ENCODE measurements at places on chromosomes 16 and 17.

GRCh38 chr16:3050487-3050886 is 4.1 kb downstream of the MMP25 start:
- no peak for DNase-seq

DNA sequence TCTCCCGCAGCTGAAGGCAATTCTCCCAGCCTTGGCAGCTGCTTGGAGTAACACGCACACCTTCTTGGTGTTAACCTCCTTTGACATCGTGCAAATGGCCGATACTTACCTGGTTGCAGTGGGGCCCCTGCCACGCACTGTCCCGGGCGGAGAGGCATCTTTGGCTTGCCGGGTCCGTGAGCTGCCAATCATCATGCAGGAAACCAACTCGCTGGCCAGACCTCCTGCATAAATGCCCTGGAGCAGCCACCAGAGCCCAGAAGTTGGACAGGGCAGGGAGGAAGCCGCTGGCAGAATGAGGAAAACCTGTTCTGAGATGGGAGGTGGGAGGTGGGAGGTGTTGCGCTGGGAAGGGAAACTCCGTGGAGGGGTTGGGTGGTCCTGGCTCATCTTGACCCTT is 41.7 kb upstream of the CREBBP start:
- no peak for DNase-seq

DNA sequence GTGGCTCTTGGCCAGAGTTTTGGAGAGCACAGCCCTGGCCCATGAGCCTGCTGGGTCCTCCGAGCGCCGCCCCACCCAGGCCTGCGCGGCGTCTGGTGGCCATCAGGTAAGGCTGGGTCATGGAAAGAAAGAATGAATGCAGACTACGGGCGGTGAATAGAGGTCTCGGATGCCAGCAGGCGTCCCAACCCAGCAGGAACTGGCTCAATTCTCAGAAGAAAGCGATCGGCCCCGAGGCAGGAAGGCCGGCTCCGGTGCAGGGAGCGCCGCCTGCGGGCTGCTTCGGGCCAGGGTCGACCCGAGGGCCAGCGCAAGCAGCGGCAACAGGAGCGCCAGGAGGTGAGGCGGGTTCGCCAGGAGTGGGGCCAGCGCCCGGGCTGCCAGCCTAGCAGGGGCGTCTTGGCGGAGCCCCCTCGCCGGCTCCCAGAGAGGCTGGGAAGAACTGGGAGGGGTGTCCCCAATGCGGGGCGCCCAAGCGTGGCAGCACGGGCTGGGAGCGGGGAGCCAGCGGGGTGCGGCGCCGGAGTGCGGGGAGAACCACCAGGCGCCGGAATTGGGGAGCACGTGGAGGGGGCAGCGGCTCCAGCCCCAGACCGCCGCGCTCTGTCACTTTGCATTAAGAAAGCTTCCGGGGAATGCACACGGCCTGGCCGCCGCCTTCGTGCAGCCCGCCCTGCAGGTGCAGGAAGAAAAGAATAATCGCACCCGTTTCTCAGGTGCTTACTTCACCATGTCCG is 7.1 kb upstream of the TMC5 start:
- no peak for DNase-seq

- DNase-seq, result no peak
These were observed 60.6 kb upstream of the TMEM97 start for GRCh38 chr17:28258347-28258887.

- DNase-seq, result no peak
These were observed 5.8 kb downstream of the IRX3 start for GRCh38 chr16:54280751-54281150.

- no peak for DNase-seq
These were observed 9.8 kb downstream of the SLC35B1 start for GRCh38 chr17:49698005-49698404.

DNA sequence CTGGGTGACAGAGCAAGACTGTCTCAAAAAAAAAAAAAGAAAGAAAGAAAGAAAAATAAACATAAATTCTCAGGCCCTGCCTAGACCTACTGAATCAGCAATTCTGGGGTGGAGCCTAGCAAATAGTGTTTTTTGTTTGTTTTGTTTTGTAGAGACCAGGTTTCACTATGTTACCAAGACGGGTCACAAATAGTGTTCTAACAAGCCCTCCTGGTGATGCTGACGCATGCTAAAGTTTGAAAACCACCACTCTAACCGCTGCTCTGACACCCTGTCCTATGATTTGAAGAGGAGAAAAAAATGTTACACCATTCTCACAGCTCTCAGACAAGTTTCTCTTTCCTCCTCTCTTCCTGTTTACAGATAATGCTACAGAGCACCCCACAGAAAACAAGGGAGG is 1.5 kb downstream of the MRPL10 start:
- DNase-seq, result no peak

- DNase-seq, result peak; percentile 7
These were observed 36.4 kb downstream of the SNX20 start for GRCh38 chr16:50644729-50645128.

DNA sequence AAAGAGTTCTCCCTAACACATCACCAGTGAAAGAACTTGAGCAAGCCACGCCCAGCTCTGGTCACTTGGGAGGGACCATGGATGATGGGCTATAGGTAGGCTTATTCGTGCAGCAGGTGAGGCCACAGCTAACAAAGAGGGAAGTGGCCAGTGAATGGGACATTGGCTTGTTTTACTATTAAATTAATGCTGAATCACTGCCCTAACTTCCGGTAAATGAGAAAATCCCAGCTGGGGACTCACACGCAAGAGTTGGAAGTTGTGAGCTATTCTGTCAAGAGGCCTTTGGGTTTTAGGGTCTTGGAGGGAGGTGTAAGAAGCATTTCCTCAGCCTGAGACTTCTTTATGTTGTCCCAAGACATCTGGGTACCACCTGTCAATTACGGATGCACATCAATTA is 315.3 kb downstream of the XYLT1 start:
- no peak for DNase-seq

DNA sequence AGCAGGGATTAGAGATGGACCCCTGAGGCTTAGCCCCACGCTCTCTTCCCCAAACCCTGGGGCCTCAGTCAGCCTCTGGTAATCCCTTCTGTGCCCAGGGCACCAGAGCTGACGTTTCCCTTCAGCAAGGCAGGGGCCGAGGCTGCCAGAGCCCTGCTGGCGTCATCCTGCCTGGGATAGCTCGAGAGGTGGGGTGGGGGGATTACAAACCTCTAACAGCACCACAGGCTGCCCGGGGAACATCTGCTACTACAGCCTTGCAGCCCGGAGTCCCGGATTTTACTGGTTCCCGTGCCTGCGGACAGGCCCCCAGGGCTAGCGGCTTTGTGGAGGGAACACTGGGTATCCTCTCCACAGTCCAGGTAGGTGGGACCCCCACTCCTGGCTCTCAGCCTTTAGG is at the start of gene AANAT:
TSS of gene AANAT (plus strand) at position 238 of the 400 bp plus-strand sequence. CDS start 1,144 bp downstream, outside the sequence.
- DNase-seq, result no peak

DNA sequence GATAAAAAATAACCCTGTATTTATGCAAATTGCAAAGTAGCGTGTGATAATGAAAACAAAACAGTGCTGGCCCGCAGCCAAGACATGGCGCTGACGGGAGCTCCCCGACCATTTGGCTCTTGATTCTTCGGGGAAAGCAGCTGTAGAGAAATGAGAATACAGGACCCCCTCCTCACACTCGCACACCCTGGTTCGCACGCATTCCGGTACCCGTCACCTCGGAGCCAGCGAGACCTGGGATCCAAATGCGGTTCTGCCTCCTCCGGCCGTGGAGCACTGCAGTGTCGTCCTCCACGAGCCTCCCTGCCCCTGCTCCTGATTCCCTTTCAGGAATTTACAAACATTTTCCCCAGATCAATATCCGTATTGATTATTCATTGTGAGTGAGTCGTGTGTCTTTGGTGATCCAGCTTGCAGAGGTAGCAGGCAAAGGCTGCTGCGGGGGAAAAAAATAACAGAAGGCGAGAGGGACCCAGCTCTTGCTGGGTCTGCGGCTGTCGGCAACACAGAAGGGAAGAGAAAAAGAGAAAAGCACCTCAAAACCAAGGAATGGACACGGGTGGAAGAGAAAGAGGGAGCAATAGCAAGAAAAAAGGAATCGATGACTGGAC is 184.1 kb upstream of the ZFHX3 start:
- no peak for DNase-seq

- no peak for DNase-seq
These were observed 131.5 kb upstream of the ANKFN1 start for GRCh38 chr17:56021681-56022190.

DNA sequence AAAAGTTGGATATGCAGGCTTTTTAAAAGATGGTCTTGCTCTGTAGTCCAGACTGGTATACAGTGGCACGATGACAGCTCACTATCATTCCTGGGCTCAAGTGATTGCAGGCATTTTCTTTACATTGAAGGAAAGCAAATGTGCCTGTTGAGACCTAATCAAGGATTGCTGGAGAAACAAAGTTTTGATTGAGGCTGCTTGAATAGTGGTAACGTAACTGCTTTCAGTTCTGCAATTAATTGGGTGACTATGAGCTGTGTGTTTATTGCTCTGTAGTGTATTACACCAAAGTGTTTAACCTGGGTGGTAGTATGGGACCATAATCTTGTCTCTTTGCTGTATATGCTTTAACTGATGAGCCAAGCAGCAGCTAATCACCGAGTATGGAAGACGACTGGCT is 2.3 kb downstream of the UBB start:
- no peak for DNase-seq

DNA sequence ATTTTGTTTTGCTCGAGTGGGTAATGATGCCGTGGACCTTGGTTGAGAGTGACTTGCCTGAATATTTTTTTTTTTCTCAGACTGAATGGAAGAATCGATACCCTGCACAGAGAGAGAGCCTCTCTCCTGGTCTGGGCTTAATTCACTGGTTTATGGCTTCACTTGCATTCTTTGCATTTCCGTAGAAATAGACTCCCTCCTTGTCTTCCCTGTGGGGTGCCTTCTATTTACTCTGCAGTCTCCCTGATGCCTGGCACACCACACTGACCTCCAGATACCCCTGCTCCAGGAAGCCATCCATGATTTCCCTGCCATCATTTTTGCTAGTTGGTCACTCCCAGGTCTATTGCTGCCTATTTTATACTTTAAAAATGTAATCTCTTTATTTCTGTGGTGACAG is 238.0 kb downstream of the SNX29 start:
- DNase-seq, result no peak

GRCh38 chr17:30103921-30104320 is 12.7 kb upstream of the NSRP1 start:
- no peak for DNase-seq

DNA sequence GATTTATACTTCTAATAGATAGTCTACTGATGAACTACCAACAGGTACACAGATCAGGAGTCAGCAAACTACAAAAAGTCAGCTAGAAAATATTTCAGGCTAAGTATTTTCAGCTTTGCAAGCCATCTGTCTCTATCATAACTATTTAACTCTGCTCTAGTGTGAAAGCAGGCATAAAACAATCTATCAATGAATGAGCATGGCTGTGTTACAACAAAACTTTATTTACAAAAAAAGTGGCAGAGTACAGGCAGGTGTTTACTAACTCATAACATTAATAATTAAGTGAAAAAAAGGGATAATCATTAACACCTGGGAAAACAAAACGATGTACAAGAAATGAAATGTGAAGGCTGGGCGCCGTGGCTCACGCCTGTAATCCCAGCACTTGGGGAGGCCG is 15.8 kb downstream of the MED13 start:
- no peak for DNase-seq

DNA sequence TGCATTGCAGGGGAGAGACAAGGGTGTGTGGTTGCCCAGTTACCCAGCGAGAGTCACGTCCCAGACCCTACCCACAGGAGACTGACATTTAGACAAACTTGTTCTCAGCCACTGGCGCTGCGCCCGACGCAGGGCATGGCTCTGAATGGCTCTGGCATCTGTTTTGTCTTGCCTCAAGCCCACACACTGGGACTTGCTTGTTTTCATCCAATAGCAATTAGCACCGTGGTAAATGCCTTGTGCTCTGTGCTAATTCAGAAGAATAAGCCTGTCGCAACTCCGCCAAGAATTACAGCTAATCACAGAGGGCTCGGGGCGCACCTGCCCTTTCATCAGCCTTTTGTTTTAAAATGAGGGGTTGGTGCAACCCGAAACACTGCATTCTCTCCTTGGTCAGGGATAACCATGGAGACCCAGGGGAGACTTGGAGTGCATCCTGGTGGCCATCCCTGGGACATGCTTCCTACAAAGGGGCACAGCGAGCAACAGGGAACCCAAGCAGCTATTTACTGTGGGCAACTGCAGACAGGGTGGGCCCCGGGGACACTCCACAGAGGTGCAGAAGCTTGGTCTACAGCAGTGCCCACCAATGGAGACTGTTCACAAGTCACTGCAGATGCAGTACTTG is 220.6 kb upstream of the ZFHX3 start:
- no peak for DNase-seq

DNA sequence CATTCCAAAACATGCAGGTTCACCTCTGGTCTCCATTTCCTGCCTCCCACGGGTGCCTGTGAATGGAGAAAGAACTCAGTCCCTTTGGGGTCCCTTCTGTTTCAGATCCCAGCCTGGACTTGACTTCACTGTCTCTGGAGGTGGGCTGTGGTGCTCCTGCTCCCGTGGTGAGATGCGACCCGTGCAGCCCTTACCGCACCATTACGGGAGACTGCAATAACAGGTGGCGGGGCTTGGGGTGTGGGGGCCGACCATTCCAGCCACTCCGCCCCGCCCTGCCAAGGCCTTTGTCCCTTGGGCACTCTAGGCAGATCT is 10.5 kb downstream of the LPO start:
- no peak for DNase-seq

GRCh38 chr16:75081179-75081859 is 35.3 kb downstream of the LDHD start:
- no peak for DNase-seq

- DNase-seq, result no peak
These were observed 1.7 kb downstream of the HELZ start for GRCh38 chr17:67243284-67243683.

DNA sequence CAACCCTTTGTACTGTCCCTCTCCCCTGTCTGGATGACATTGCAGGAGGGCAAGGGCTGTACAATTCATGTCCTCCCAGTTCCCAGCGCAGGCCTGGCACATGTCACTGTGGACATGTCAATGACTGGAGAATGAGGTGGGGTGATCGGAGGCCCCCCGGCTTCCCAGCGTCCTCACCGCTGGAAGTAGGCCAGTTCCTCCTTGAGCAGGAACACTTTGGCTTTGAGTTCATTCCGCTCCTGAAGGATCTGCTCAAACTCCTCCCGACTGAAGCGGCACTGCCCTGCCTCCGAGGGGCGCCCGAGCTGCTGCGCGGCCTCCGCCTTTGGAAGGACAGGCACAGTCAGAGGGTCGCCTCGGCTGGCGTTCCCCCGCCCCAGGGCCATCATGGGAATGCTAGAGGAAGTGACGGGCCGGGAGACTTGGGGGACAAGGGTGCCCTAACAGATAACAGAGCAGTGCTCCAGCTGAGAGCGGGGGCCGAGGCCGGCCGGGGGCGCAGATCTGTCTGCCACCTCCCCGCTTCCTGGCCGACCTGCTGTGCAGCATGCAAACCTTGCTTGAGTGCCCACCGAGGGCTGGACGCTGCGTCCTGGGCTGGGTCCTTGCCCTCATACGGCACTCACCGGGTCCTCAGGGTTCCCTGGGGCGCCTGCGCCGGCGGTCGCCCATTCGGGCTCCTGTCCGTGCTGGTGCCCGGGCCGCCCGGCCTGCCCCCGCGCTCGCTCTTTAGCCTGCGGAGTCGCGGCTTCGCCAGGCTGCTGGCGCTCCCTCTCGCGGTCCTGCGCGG is 1.3 kb downstream of the RILP start:
- DNase-seq, result no peak

GRCh38 chr17:76646712-76647111 is 3.2 kb upstream of the ST6GALNAC1 start:
- no peak for DNase-seq
